ENCODE measurements at places on chromosomes 11 and 22.
A peak's percentile ranks its signal among the peaks of the same experiment; 100 is the strongest.

DNA sequence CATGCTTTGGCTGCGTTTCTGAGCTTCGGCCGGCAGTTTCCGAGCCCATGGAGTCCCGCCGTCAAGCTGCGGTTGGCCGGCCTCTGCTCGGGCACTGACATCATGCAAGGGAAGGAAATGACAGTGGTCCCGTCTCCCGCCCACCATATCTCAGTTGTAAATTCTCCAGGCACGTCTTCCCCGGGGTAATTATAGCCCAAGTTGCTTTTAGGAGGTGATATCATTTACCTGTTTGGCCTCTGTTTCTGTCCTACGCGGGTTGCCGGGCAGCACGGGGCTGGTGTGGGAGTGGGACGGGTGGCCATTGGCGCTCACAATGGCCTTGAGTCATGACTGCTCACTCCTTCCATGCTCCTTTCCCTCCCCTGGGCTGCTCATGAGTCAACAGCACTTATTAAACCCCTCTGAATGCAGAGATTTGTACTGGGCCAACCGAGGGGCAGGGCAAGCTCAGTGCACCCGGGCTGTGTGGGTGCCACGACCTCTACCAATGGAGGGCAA is 4.2 kb upstream of the ANO1 start:
- DNase-seq, result no peak

- no peak for DNase-seq
These were observed 19.9 kb downstream of the ASCL2 start for GRCh38 chr11:2250485-2250884.

DNA sequence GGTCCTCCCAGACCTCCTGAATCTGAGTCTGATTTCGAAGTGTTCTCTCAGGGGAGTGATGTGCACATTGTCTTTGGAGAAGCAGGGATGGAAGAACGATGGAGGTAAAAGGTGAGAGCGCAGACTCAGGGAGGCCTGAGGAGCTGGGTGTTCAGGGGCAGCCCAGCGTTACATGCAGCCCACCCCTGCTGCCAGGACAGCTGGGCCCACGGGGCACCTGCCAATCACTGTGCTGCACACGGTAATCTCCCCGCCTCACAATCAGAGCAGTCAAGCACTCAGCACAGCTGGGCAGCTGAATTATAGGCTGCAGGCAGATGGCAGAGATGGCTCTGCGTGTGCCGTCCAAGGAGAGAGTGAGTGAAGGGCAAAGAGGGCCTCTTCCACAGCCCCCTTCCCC is 17.9 kb upstream of the HTR3A start:
- DNase-seq, result no peak

GRCh38 chr22:48592931-48593330 is 1234.7 kb downstream of the BRD1 start:
- DNase-seq, result no peak

DNA sequence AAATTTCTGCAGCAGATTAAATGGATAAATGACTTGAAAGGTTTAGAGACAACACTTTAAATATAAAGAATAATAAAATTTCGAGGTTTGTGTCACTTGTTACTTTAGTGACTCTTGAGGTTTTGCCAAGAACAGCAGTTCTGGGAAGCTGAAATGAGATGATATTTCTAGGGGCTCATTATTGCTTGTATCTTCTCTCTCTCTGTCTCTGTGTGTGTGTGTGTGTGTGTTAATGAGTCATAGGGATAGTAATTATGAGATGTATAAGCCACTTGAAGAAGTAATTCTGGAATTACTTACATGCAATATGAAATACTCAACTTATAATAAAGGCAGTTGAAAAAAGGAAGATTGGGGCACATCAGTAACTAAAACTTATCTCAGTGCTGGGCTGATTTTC is 9.6 kb upstream of the OR10G7 start:
- DNase-seq, result no peak

DNA sequence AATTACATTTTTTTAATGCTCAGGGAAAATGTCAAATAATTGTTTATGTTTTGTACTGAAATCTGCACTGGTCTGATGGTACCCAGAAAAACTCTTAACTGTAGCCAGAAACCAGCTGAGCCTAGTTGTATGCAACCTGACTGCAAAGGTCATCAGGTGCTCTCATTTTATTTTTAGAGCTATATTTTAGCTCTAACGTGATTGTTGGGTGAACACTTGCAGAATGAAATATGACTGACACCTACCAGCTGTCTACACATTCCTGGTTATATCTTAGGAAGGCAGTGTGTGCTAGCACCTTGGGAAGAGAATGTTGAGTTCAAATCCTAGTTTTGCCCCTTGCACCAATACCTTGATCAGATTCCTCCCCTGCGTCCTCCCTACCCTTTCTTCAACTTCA is 23.6 kb downstream of the PTPRJ start:
- no peak for DNase-seq

- peak; percentile 53 for DNase-seq
These were observed 2.3 kb downstream of the C1QTNF5 start for GRCh38 chr11:119338318-119338890.

GRCh38 chr11:77758331-77758730 is 62.2 kb downstream of the RSF1 start:
- DNase-seq, result no peak

DNA sequence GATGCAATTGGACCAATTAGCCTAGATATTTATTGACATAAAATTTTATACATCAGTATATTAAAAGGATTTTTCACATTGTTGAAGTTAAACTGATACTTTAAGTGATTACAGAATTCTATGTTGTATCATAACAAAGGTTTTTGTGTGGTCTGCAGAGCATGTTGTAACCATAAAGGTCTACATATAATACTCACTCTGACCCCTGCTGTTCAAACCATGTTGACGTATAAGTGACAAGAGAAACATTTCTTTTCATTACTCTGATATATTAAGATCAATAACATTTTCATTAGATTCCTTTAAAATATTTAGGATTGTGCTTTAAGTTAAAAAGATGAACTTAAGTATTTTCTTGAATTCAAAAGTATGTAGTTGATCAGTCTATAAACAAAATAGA is 63.9 kb downstream of the GAS2 start:
- peak; percentile 8 for DNase-seq

GRCh38 chr11:112834277-112834755 is 126.9 kb upstream of the NCAM1 start:
- no peak for DNase-seq

DNA sequence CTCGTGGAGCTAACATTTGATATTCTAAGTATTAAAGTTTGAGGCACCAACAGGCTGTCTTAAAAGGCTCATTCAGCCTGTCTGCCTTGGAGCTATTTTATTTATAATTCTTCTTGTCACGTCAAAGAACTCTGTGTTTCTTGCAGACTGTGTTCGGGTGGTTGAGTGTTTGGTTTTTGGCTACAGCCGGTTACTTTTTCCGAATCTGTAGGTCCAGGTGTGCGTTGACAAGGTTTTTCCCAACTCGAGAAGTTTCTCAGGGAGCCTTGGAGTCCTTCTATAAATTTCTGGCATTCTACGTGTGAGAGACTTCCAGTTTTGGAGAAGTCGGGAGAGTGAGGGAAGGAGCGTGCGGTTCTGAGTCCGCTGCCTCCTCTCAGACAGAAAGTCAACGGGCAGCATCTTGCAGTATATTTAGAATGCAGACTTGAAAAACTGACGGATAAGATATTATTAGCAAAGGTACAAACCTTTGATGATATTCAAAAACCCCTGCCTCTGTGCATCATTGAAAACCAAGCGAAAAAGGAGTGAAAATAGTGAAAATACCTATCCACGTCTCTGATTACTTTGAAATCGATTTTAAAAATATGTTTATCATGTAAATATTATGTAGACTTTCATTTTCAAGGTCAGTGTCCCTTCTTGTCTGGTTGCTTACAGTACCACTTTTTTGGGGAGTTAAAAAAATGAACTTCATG is 85.2 kb upstream of the PPARA start:
- no peak for DNase-seq

DNA sequence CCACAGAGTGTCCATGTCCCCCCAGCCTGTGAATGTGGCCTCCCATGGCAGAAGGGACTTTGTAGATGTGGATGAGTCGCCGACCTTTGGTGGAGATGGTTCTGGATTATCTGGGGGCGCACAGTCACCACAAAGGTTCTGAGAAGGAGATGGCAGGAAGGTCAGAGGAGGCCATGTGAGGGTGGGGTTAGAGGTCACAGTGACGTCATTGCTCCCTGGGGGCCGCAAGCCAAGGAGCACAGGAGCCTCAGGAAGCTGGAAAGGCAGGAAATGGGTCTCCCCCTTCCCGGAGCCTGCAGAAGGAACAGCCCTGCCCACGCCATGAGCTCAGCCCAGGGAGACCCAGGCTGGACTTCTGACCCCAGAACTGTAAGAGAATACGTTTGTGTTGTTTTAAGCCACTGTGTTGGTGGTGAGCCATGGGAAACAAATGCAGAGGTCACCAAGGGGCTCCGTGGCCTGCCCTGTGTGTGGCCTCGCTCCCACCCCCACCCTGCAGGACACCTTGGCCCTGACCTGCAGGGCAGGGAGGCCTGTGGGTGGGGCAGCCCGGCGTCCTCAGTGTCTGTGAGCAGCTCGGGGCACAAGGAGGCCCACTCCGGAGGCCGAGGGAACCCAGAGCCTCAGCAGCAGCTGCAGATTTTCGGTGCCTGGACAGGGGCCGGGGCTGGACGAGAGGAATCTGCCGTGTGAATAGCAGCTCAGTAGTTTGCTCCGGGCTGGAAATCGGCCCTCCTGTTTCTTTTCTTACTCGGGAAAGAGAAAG is 32.1 kb downstream of the GRAMD4 start:
- DNase-seq, result no peak

DNA sequence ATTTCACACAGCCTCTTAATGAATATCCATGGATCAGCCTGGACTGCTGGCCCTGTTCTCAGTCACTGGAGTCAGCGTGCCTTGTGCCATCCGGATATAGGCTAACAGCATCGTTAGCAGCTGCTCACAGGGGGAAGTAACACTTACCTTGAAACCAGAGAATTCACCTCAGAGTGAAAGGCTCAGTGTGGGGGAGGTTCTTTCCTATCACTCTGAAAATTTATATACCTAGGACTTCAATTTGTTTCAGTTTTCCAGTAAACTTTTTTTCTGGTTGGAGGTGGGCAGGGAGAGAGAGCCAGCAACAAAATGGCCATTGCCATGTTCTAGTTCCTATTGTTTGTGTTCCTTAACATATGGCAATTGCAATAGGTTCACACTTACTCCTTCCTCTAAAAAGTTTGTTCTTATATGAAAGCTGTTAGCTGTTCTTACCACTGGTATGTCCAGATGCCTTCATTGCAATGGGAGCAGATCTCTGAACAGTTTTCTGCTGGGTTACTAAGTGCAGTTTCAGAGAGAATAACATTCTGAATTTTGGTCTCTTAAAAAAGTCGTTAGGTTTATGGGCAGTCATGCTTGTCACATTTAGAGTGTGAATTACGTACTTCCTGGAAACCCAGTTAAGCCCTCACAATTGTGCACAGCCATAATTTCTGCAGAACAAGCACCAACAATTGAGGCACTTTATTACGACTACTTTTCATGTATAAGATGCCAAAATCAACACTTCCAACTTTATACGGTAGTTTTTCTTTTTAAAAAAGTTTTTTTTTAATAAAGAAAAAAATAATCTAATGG is 247.6 kb downstream of the CADM1 start:
- no peak for DNase-seq

- DNase-seq, result no peak
These were observed 11.8 kb downstream of the RCOR2 start for GRCh38 chr11:63905179-63905578.

GRCh38 chr22:25131198-25131887 is 68.3 kb upstream of the CRYBB3 start:
- DNase-seq, result no peak

GRCh38 chr11:126152152-126152551 is 59.3 kb downstream of the RPUSD4 start:
- no peak for DNase-seq

- no peak for DNase-seq
These were observed 37.1 kb upstream of the CHST1 start for GRCh38 chr11:45702511-45702910.

DNA sequence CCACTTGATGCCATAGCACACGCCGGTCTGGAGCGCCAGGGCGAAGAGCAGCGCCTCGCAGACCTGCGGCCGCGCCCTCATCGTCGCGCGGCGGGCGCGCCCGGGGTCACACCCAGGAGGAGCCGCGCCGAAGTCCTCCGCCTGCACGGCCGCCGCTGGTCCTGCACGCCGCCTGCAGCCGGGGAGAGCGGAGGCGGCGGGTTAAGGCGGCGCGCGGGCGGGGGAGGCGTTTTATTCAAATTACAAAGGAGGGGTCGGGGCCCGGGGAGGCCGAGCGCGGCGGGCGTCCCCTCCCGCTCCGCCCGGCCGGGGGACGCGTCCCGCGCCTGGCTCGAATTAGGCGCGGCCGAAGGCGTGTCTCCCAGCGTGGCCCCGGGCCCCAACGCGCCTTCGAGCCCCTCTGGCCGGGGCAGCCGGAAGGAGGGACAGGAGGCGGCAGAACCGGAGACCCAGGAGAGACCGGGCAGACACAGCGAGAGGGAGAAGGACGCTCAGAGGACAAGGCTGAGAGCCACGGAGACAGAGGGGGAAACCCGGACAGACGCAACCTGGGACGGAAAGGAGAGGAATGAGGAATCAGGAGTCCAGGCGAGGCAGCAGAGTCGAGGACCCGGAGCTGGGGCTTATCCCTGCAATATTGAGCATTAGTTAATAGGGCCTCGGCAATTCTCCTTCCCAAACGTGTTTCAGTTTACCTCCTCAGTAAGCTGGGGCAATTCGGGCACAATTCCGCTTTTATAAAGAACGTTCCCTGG is at the start of gene WNT11:
WNT11 (minus strand) TSS at position 176 of the 755 bp plus-strand sequence; CDS start at position 81, 95 bp downstream.
- DNase-seq, result peak; percentile 70

- DNase-seq, result no peak
These were observed 17.8 kb upstream of the TP53I11 start for GRCh38 chr11:44968510-44968909.

DNA sequence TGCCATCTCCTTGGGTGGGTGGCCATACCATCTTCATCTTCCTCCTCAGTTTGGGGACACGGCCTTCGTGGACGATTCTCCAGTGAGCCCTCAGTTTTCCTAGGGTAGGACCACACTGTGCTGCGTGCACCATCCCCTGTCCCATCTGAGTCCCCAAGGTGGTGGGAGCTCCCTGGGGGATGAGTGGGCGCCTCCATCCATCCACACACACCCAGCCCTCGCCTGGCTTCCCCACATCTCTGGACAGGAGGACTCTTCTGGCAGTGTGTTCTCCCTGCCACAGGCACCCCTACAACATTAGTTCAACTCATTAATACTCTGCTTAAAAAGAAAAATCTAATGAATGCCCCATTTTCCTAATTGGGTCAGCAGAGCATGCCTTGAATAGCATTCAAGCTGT is 408.5 kb downstream of the SHANK2 start:
- DNase-seq, result no peak

DNA sequence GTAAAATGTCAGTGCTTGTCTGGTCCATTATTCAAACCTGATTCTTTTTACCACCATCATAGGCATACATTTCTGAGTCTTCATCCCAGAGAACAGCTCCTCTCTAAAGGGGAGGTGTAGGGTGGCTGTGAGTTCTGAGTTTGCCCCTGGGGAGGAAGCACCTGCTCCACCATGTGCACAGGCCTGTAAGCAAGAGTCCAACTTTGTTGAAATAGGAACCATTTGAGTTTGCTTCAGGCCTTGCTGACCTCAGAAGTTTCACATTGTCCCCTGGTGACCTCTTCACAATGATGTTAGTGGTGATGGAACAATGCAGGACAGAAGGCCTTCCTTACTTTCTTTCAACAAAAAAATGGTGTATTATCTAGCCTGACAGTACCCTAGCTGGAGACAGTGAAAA is 54.6 kb upstream of the TOP3B start:
- no peak for DNase-seq

- no peak for DNase-seq
These were observed 299.3 kb downstream of the BRD1 start for GRCh38 chr22:49528420-49528720.

- DNase-seq, result no peak
These were observed 21.7 kb upstream of the SMCO4 start for GRCh38 chr11:93564895-93565294.

GRCh38 chr11:121936370-121936769 is 179.6 kb downstream of the BLID start:
- no peak for DNase-seq

All from NCI-H1930 (cell line).